ENCODE measurements at places on chromosomes 4 and X.

DNA sequence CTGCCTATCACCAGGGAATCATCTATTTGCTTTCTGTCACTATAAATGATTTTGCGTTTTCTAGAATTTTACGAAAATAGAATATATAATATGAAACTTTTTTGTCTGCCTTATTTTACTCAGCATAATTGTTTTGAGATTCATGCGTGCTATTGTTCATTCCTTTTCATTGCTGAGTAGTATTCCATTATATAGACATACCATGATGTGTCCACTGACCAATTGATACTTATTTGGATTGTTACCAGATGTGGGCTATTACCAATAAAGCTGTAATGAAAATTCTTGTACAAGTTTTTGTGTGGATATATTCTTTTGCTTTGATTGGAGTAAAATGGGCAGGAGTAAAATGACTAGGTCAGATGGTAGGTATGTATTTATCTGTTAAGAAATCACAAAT, 390.7 kb upstream of the EMCN start:
- no peak for DNase-seq

DNA sequence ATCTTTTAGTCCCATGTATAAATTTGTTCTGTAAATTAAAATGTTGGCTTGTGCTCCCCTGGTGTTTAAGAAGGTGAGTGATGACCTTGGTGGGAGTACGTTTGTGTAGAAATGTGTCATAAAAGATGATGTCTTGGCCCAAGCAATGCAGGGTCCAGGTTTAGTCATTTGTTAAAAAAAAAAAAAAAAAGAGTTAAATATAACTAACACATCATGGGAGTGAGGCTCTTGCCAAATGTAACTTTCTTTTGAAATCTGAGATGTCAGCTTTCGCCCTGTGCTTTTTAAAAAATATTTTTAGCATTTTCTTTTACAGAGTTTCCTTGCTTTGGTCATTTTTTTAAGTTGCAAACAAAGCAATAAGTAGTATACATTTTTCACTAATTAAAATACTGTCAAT, 135.6 kb downstream of the FBXO8 start:
- DNase-seq, result no peak

- peak; percentile 25 for DNase-seq
Measured at GRCh38 chrX:47497271-47497888, 14.4 kb upstream of the ZNF41 start.

GRCh38 chrX:130393451-130394074, 8.1 kb upstream of the GPR119 start:
- DNase-seq, result peak; percentile 16

DNA sequence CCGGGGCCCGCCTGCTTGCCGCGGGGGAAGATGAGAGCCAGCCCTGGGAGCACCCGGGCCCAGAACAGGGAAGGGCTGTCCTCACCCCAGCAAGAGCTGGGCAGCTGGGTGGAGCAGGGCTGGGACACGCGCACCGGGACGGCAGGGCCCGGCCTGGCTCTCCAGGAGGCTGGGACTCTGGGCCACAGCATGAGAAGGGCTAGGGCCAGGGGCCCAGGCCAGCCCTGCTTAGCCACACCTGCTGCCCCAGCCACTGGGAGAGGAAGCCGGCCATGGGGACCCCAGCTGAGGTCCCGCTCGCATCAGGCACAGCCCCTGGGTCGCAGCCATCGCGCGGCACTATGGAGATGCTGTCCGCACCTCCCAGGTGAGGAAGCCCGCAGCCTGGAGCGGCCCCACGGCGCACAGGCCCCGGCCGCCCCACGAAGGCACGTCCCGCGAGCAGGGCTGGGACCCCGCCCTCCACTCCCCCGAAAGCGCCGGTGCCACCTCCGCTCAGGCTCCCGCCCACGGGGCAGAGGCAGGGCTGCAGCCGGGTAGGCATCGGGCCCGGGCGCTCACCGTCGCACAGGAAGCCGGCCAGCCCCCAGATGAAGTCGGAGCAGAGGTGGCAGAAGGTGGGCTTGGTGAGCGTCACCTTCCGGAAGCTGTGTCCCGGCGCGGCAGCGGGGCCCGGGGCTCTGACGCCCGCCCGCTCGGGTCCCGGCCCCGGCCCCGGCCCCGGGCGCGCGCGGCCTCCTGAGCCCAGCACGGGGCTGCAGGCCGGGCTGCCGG, 531 bp downstream of the DGKQ start:
- DNase-seq, result peak; percentile 47

DNA sequence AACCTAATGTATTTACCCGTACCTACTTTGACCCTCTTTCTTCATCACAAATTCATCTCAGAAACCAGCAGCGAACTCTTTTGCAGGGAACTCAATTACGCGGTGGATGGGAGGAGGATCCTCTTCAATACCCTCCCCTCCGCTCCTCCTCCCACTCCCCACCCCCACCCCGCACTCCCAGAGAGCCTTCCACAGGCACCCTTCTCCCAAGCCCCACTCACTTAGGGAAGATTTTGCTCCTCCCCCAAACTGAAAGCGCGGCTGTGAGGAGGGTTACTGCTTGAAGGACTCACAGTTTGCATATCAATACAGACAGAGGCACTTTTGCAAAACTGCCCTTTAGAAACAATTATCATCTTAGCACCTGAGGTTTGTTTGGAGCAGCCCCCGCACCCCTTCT, 960 bp upstream of the IL1RAPL1 start:
- no peak for DNase-seq

- DNase-seq, result no peak
Measured at GRCh38 chrX:17033225-17033624, 86.8 kb downstream of the REPS2 start.

DNA sequence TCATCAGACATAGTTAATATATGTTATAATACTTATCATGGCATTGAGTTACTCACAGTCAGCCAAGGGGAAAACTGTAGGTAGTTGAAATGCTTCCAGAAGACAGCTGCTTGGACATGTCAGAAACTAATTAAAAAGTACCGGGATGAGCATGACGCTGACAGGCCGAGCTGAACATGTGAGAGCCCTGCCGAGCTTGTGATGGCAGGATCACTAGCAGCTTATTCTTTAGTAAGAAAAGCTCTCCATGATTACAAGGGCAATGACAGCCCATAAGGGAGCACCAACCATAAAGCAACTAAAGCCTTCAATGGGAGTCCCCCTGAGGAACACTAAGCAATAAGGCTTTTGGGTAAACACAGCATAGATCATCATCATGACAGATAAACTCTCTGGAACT, 435.6 kb downstream of the TLL1 start:
- DNase-seq, result no peak

- DNase-seq, result peak; percentile 22
Measured at GRCh38 chr4:132530861-132531260, 618.2 kb upstream of the PCDH10 start.
